ENCODE measurements at places on chromosomes 7 and 10.

- no peak for DNase-seq
Observed at GRCh38 chr7:16028103-16028502, 341.6 kb upstream of the MEOX2 start.

- no peak for DNase-seq
Observed at GRCh38 chr10:102368077-102368476, 27.4 kb upstream of the NFKB2 start.

GRCh38 chr7:40800771-40801170, 666.0 kb downstream of the SUGCT start:
- DNase-seq: no peak

DNA sequence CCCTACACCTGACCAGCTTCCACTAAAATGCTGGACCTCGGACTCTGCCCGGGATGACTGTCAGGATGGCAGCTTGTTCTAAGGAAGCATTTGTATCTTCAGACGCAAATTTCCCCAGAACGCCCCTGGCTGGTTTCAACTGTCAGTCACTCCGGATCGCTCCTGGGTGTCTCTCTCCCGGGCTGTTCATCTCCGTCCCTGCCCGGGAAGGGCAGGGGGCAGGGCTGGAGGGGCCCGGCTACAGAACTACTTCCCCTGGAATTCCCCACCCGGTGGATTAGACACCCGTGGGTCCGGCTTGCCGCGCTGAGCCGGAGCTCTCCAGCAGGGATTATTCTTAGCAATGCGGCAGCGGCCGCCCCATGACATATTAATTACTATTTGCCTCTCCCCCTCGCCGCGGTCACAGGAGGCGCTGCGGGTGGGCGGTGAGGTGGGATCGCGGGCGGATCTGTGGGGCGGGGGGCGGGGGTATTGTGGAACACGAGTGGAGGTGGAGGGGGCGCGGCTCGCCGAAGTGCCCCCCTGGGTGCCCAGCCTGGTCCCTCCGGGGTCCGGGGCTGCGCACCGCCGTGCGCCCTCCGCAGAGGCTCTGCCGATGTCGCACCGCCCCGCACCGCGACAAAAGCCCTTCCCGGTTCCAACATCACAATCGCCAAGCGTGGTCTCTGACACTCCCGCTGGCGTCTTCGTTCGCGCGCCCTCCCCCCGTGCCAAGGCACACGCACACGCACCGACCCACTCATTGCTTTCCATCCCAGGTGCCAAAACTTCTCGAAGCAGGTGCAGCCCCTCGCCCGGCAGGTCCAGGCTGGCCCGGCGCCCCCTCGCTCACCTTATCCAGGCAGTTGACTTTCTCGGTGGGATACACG, 276.1 kb upstream of the NEBL start:
- DNase-seq: no peak

DNA sequence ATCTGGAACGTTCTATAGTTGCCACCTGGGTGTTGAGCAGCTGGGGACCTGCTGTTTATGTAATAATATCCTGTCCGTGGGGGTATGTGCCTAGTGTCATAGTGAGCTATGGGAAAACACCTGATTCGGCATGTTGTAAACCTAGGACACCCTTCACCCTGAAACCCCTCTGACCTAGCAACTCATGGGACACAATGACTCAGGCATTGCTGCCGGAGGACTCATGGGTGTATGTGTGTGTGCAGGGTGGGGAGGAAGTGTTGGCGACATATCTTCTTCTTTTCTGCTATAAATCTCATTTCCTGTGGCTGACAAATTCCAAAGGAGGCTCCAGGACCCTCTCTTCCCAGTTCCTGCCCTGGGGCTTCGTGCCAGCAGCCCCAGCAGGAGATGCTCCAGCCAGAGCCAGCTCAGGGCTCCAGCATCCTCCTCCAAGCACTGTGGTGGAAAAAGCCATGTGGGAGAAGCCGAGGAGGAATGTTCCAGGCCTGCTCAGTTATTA, 77.0 kb upstream of the PODXL start:
- no peak for DNase-seq

DNA sequence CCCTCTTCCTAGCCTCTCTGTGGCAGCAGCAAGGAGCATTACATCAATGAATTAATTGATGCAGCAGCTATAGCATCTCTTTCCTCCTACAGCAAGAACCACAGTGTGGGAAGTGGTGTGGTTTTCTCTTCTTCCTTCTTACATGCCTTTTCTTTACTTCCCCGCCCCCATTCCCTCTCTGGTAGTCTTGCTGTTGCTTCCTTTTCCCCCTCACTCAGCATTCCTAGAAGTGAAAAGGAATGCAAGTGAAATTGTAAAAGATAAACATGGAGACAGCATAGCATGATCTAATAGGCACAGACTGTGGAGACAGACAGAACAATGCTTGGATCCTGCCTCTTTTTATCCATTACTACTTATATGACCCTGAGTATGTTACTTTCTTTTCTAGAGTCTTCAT, 370.5 kb upstream of the BMPER start:
- no peak for DNase-seq

GRCh38 chr10:19195698-19196097, 147.1 kb downstream of the MALRD1 start:
- no peak for DNase-seq

DNA sequence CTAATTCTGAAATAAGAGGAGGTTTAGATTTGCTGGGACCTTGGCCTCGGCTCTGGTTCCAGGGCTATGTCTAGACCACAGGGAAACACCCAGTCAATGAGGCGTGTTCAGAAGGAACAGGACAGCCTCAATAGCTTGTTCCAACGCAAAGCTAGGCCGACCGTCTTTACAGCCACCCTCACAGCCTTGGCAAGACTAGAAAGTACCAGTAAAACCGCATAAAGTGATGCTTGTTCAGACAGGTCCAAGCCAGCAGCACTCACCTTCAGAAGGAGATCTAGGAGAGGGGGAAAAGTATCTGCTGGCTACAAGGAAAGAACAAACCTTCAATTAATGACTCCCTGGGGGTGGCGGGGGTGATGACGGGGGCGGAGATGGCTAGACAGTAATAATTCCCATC, 50.1 kb upstream of the LMTK2 start:
- DNase-seq: no peak

- no peak for DNase-seq
Observed at GRCh38 chr7:149865437-149865836, 8.3 kb upstream of the ATP6V0E2 start.

- DNase-seq: no peak
Observed at GRCh38 chr7:67462781-67463191, 466.2 kb downstream of the TYW1 start.

DNA sequence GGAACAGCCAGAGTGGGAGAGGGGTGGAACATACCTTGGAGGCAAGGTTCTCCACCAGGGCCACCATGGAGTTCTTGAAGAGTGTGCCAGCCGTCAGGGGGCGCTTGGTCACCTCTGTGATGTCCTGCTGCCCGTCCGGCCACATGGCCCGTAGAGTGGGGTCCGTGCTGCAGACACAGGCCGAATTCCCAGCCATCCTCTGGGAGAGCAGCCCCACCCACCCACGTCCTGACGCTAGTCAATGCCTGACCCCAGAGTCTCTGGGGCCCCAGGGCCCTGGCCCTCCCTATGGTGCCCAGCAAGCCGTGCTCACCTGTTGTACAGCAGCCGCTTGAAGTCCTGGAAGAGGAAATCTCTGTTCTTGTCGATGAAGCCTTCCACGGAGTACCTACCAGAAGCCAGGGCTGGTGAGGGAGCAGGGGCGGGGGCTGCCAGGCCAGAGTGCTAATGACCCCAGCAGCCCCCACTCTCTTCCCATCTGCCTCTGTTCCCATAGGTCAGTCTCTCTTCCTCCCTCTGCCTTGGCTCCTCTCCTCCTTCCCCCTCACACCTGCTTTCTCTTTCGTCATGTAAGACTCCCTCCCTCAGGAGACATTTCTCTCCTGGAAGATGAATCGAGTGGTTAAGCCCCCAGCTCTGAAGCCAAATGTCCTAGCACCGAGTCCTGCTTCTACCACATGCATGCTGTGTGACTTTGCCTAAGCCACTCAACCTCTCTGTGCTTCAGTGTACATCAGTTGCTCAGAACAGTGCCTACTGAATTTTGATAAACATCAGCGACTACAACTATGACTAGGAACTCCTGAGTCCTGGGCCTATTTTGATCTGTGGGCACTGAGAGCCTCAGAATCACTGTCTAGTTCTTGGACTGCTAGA, 11.0 kb downstream of the MYO1G start:
- DNase-seq: no peak

DNA sequence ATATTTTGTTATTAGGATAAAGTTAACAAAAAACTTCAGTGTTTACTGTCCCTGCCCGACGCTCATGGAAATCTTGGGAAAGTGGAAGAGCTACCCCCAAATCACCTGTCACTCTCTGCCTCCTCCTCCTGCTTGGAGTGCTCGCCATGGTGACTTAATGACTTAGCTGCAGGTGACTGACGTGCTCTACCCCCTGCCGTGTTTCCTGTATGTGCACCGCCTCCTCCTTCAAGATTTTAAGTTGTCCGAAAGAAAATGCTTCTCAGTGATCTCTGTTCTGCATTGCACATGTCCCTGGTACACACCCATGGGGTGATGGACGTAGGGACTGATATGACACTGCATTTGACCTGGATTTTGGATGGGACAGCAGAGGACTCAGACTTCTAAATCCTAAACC, 338.8 kb upstream of the SHH start:
- DNase-seq: no peak

GRCh38 chr10:93799155-93799708, 41.5 kb downstream of the LGI1 start:
- DNase-seq: no peak

DNA sequence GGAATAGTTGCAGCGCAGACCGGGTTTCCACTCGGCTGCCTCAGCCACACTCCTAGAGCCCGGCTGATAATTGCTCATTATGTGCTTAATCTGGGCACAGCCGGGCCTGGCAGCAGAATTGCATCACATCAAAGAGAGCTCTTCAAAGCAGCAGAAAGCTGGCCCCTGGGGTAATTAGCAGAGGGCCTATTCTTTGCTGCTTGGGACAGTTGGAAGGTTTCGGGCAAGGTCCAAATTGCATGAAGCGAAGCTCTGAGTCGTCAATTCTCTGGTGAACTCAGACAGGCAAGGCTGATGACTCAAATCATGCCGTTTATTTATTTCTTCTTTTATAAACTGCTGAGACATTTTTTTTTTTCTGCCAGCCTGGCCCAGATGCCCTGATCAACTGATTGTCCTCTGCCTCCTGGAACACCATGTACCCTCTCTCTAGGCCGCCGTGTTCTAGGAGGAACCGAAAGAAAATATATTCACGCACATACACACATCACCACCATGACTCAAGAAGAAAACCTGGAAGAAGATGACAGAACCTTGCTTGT, 242.2 kb downstream of the RAB11FIP2 start:
- no peak for DNase-seq

GRCh38 chr7:151152643-151153513, 14.6 kb downstream of the GBX1 start:
- DNase-seq: no peak

- DNase-seq: no peak
Observed at GRCh38 chr7:14841869-14842268, 60.7 kb downstream of the DGKB start.

GRCh38 chr10:121928528-121928884, 675 bp upstream of the ATE1 start:
- no peak for DNase-seq

GRCh38 chr10:65348637-65349036, 1577.2 kb upstream of the LRRTM3 start:
- DNase-seq: no peak

DNA sequence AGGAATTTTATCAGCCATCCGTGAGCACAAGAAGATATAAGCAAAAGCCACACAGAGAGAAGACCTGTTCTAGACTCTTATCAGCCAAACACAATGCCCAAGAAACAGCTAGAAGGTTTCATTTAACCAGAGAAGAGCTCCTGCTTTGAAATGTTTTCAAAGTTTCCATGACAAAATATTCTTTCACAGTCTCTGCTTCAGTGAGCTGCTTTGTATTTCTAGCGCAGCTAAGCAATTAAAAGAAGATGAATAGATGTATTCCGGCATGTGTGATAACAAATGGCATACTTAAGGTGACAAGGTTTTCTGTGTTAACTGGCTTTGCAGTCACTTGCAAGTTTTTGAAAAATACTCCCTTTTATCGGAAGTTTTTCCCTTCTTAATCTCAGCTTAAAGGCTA, 78.9 kb upstream of the NXPH1 start:
- DNase-seq: no peak

DNA sequence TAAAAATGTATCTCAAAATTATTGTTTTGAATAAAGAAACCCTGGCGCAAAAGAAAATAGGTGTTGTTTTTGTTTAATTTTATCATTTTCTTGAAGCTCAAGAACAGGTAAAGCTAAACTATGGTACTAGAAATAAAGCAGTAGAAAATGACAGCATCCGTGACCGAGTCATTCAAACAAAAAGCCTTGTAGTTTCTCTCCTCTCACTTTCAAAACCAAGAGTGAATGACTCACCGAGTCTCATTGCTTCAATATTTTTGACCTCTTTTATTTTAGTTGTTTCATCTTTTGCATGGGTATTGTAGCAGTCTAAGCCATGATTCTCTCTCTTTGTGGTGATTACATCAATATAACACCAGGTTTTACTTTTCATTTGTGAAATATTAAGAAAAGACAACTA, 396.5 kb downstream of the POM121L12 start:
- DNase-seq: no peak

DNA sequence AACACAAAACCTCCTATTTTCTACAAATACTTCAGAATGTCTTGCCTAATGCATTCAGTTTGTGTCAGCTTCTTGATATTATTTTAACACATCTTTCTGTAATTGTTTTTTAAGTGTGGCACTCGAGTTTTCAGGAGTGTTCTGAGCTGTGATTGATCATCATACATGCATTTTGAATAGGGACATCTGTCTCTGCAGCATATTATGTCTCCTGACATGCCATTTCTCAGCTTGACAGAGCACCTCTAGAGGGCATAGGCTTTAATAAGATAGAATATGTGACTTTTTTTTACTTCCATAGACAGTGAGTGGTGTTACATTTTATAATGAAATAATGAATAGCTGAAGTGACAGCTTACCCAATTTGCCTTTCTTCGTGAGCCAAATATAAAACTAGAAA, 219.2 kb upstream of the HDAC9 start:
- DNase-seq: no peak

- no peak for DNase-seq
Observed at GRCh38 chr7:82194016-82194643, 249.4 kb downstream of the CACNA2D1 start.

- no peak for DNase-seq
Observed at GRCh38 chr7:102978284-102978683, 65.5 kb downstream of the LRRC17 start.

GRCh38 chr7:120841608-120842007, 16.3 kb downstream of the TSPAN12 start:
- no peak for DNase-seq

DNA sequence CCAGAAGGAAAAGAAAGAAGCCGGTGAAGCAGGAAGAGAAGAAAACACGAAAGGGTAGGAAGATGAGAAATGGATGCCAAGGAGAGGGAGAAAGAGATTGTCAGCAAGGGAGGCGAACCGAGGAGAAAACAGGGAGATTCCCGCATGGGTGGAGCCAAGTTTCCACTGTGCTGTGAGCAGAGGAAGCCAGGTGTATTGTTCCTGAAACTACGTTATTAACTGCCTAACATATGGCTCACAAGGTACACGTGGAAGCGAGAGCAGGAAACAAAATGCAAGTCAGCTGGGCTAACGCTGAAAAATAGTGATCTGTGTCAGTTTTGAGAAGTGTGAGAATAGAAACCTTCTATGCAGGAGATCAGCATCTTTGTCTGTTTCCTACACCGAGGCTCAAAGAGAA, 20.4 kb upstream of the HIPK2 start:
- DNase-seq: no peak
